ENCODE measurements at places on chromosomes 7 and 10.
A peak's percentile ranks its signal among the peaks of the same experiment; 100 is the strongest.

DNA sequence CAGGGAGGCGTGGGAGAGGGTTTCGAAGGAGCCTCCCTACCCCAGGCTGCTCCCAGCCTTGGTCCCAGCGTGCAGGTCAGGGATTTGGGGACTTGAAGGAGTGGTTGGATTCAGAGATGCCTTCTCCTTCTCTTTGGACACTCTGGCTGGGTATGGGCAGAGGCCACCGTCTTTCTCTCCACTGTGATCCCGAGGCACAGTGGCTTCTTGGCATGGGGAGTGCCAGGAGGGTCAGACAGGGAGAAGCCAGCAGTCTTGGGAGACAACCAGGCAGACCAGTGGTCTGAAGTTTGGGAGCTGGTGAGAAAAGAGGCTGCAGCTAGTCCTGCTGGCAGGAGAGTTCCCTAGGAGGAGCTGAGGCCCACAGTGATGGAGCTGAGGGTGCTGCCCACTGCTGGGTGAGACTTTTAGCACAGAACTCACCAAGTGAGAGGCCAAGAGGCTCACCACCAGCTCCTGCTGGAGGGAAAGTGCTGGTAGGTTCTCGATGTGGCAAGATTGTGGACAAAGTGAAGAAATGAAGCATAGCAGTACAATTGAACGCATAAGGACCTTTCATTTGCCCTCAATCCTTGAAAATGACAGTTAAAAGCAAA lies 35.2 kb upstream of the WDFY4 start:
- DNase-seq, result no peak
- peaks cover 36% of the 10 kb centered on the region for H3K27me3 ChIP-seq
- no peaks in the 10 kb centered on the region for H3K36me3 ChIP-seq
- H3K4me3 ChIP-seq, result no peak overlapping the region
- no peaks in the 10 kb centered on the region for H3K4me1 ChIP-seq

GRCh38 chr7:99096124-99096887 lies 47.6 kb downstream of the SMURF1 start:
- H3K27me3 ChIP-seq, result no peaks in the 10 kb centered on the region
- no peak overlapping the region for H3K4me3 ChIP-seq
- no peak for DNase-seq
- H3K4me1 ChIP-seq, result peaks cover 5% of the 10 kb centered on the region
- H3K27ac ChIP-seq, result no peak overlapping the region

- no peak overlapping the region for H3K27ac ChIP-seq
- H3K27me3 ChIP-seq, result no peaks in the 10 kb centered on the region
- no peak for DNase-seq
- peaks cover 84% of the 10 kb centered on the region for H3K36me3 ChIP-seq
These were observed 22.9 kb downstream of the PARP12 start for GRCh38 chr7:140039896-140040295.

- H3K36me3 ChIP-seq, result no peaks in the 10 kb centered on the region
- peaks cover 5% of the 10 kb centered on the region for H3K27me3 ChIP-seq
- H3K4me1 ChIP-seq, result peaks cover 29% of the 10 kb centered on the region
- H3K27ac ChIP-seq, result no peak overlapping the region
These were observed 34.3 kb upstream of the NPVF start for GRCh38 chr7:25262586-25262985.

DNA sequence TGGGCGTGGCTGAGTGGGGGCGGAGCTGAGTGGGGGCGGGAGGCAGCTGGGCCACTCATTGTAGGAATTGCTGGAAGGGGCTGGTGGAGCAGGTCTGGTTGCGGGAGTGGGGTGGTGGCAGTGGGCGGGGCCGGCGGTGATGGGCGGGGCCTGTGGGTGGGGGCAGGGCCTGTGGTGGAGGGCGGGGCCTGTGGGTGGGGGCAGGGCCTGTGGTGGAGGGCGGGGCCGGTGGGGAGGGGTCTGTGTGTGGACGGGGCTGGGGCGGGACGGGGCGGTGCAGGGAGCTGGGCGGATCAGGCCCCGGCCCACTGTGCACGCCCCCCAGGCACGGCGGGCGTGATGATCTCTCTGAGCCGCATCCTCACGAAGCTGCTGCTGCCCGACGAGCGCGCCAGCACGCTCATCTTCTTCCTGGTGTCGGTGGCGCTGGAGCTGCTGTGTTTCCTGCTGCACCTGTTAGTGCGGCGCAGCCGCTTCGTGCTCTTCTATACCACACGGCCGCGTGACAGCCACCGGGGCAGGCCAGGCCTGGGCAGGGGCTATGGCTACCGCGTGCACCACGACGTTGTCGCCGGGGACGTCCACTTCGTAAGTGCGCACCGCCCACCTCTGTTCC lies 14.0 kb downstream of the SLC29A4 start:
- peak; percentile 75 for DNase-seq
- peak overlapping the region; percentile 79 for H3K27ac ChIP-seq
- H3K4me1 ChIP-seq, result peaks cover 16% of the 10 kb centered on the region

DNA sequence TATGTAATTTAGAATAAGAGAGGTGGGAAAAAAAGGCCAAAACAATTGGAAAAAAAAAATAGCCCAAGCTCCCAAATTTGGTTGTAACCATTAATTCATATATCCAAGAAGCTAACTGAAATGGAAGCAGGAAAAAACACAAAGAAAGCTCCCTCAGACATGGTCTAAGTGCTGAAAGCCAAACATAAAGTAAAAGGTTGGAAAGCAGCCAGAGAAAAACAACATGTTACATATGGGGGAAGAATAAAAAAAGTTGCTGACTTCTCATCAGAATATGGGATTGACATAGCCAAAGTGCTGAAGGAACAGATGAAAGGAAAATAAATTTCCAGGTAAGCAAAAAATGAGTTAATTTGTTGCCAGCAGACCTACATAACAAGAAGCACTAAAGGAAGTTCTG lies 40.3 kb downstream of the PDZD8 start:
- no peak overlapping the region for H3K27ac ChIP-seq
- H3K36me3 ChIP-seq, result peaks cover 29% of the 10 kb centered on the region
- no peaks in the 10 kb centered on the region for H3K27me3 ChIP-seq
- no peak for DNase-seq
- no peak overlapping the region for H3K4me3 ChIP-seq

DNA sequence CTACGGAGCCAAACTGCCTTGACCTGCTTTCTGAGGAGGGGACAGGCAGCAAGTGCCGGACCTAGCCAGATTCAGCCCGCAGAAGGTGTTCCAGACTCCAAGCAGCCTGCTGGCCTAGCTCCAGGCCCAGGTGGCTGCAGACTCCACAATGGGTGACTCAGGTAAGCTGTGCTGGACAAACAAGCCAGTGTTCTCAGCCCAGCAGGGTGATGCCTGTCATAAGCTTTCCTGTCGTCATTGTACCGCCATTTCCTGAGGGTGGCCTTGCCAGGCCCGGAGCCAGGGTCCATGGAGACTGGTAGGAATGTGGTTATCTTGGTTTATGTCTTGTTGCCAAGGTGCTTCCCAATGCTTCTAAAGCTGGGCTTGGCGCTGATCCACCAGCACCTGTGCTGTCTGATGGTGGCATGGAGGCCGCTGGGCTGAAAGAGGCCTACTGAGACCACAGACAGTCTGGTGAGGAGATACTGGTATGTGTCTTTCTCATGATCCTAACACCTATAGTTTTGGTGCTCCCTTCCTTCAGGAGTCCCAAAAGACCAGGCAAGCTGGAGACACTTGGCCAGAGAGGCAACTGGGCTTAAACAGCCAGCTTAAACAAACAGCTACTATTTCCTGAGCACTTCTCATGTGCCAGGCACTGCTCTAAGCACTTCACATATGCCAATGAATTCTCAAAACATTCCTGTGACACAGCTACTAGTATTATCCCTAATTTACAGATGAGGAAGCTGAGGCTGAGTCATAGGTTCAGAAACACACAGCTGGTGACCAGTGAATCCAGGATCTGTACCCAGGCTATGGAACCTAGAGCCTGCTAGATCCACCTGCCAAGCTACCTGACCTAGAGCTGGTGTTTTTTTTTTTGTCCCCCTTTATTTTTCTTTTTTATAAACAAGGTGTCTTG lies 42.0 kb downstream of the ZC3HC1 start:
- H3K36me3 ChIP-seq, result no peaks in the 10 kb centered on the region
- H3K27ac ChIP-seq, result no peak overlapping the region
- no peak overlapping the region for H3K4me3 ChIP-seq
- DNase-seq, result no peak
- peaks cover 4% of the 10 kb centered on the region for H3K4me1 ChIP-seq
